Activated T-cell treated with anti-CD3 and anti-CD28 coated beads, Interleukin-2, amount 50 U/mL, for 72 hours (primary cell): ENCODE measurements at places on chromosomes 4 and X. TPM values are rescaled to one million over a fixed set of nuclear protein-coding genes. Genes with fewer than 3 reads are reported as not detected.

The ADAMTS3 gene
- not detected for total RNA-seq

DNA sequence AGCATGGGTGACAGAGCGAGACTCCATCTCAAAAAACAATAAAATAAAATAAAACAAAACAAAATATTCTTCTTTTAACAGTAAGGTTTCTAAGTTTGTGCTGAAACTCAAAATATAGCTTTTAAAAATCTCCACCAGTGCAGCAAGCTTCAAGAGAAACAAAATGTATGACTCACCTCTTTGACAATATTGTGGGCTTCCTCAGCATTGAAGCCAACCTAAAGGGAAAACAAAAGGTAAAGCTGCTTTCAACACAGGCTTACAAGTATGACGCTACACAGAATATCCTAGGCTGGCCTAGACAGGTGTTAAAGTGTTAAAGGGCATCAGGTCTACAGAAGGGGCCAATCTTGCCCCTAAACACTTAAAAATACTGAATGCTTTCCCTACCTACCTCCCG, 1.2 kb downstream of the DYNLT3 start:
- H3K27ac ChIP-seq = peak overlapping the region; percentile 95
- peaks cover 5% of the 10 kb centered on the region for H3K27me3 ChIP-seq
- DNase-seq = no peak
- H3K4me3 ChIP-seq = peak overlapping the region; percentile 90
- no peaks in the 10 kb centered on the region for H3K36me3 ChIP-seq
- H3K4me1 ChIP-seq = peaks cover 20% of the 10 kb centered on the region

GRCh38 chr4:1767770-1768366, 25.2 kb upstream of the FGFR3 start:
- H3K36me3 ChIP-seq = no peaks in the 10 kb centered on the region
- no peaks in the 10 kb centered on the region for H3K27me3 ChIP-seq
- peak overlapping the region; percentile 52 for H3K4me3 ChIP-seq
- no peak overlapping the region for H3K27ac ChIP-seq

- DNase-seq = no peak
- H3K4me1 ChIP-seq = no peaks in the 10 kb centered on the region
- H3K4me3 ChIP-seq = no peak overlapping the region
- no peak overlapping the region for H3K27ac ChIP-seq
- H3K36me3 ChIP-seq = peaks cover 5% of the 10 kb centered on the region
- peaks cover 16% of the 10 kb centered on the region for H3K27me3 ChIP-seq
Observed at GRCh38 chrX:73525928-73526690, 36.9 kb upstream of the CHIC1 start.

The COL25A1 gene
- 0.05 TPM for total RNA-seq

The NPFFR2 gene
- not detected for total RNA-seq

The PABPC4L gene
- not detected for total RNA-seq

DNA sequence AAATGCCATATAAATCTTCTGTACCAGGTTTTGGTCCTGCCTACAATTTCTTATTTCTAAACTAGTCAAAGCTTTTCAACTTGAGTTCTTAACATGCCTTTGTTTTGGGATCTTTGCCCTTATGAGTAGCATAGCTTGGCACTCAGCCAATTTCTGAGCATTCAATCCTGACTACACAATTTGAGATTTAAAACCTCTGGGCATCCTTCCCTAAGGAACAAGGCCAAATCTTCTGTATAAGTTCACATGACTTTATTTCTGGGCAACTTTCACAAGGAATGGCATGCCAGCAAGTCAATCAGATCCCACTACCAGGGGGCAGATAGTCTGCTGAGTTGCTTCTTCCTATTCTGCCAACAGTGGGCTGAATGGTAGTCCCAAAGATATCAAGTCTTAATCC, 254.2 kb downstream of the ADAMTS3 start:
- H3K4me3 ChIP-seq = no peak overlapping the region
- peaks cover 13% of the 10 kb centered on the region for H3K4me1 ChIP-seq
- no peak overlapping the region for H3K27ac ChIP-seq
- no peak for DNase-seq
- H3K36me3 ChIP-seq = no peaks in the 10 kb centered on the region

DNA sequence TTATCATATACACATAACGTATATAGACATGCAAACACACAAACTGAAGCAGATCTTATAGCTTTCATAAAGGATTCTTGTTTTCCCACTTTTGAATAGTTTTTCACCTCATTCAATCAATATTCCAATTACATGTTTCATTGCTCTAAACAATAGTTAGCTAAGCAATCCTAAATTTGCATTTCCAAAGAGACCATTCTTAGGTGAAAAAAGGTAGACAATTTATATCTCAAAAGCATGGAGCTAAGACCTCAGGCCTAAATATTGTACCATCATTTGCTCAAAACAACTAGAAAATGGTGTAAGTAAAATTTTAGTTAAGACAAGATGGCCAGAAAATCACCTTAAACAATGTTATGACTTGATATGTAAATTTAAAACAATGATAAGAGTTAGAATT, 1148.5 kb upstream of the DIAPH2 start:
- no peaks in the 10 kb centered on the region for H3K4me1 ChIP-seq
- H3K27me3 ChIP-seq = no peaks in the 10 kb centered on the region
- DNase-seq = no peak
- H3K27ac ChIP-seq = no peak overlapping the region
- no peak overlapping the region for H3K4me3 ChIP-seq

GRCh38 chr4:84338367-84338766, 160.7 kb downstream of the NKX6-1 start:
- peaks cover 2% of the 10 kb centered on the region for H3K36me3 ChIP-seq
- DNase-seq = no peak
- H3K27me3 ChIP-seq = no peaks in the 10 kb centered on the region
- H3K27ac ChIP-seq = no peak overlapping the region
- no peaks in the 10 kb centered on the region for H3K4me1 ChIP-seq
- no peak overlapping the region for H3K4me3 ChIP-seq

DNA sequence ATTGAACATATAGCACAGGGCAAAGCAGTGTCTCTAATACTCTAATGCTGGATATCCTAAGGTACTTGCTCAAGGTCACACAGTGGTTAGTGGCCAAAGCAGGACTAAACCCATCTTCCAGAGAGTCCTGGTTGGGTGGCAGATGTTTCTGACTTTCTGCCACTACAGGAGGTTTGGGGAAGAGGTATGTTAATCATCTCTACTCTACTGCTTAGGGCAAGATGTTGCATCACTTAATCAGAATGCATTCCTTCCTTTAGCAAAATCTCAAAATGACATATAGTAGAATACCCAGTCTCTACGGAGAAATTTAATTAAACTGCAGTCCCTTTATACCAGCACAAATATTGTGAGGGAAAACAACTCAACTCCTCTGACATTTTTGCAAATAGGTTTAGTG, 190.7 kb upstream of the FAM241A start:
- no peaks in the 10 kb centered on the region for H3K4me1 ChIP-seq
- H3K4me3 ChIP-seq = no peak overlapping the region
- no peaks in the 10 kb centered on the region for H3K36me3 ChIP-seq
- no peak for DNase-seq
- H3K27ac ChIP-seq = no peak overlapping the region
- no peaks in the 10 kb centered on the region for H3K27me3 ChIP-seq

DNA sequence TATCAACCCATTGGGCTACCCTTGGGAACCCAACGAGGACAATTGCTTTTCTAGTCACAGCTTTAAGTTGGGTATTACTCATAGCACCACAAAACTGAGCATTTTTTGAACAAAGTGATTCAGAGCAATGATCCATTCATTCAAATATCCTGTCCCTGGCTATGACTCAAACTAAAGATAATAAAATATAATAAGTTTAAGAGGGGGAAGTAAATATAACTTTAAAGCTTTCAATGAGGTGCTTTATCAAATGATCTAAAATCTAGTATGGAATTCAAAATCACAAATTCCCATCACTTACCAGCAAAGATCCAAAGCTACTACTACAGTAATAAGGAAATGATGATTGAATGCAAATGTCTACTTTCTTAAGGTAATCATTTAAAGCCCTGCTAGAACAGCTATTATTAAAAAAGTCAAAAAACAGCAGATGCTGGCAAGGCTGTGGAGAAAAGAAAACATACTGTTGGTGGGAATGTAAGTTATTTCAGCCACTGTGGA, 39.8 kb upstream of the S100G start:
- H3K27ac ChIP-seq = no peak overlapping the region
- H3K36me3 ChIP-seq = no peaks in the 10 kb centered on the region
- no peaks in the 10 kb centered on the region for H3K27me3 ChIP-seq
- no peak for DNase-seq
- no peak overlapping the region for H3K4me3 ChIP-seq
- H3K4me1 ChIP-seq = peaks cover 5% of the 10 kb centered on the region

DNA sequence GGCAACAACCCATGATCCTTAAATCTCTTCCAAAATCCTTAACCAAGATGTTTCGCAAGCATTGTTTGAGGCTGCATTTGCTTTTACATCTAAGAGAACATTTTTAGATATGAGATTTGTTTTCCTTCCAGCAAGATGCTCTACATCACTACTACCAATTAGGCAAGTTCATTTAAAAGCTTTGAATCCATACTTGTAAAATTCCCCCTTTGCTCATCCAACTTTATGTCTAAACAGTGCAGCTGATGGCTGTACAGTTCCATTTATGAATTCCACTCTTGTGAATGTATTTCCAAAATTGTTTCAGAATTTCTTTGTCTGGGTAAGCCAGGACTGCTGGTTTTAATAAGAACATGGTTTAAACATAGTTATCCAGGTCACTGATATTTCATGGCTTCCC, 31.5 kb downstream of the RAI2 start:
- H3K27me3 ChIP-seq = peaks cover 33% of the 10 kb centered on the region
- no peak overlapping the region for H3K27ac ChIP-seq
- DNase-seq = no peak
- H3K36me3 ChIP-seq = no peaks in the 10 kb centered on the region
- H3K4me3 ChIP-seq = no peak overlapping the region

GRCh38 chr4:119638359-119638758, 9.8 kb upstream of the PDE5A start:
- H3K4me1 ChIP-seq = no peaks in the 10 kb centered on the region
- DNase-seq = no peak
- H3K4me3 ChIP-seq = no peak overlapping the region
- H3K27ac ChIP-seq = no peak overlapping the region
- no peaks in the 10 kb centered on the region for H3K36me3 ChIP-seq
- peaks cover 7% of the 10 kb centered on the region for H3K27me3 ChIP-seq

The GRID2 gene
- not detected for total RNA-seq

The ADAM29 gene
- not detected for total RNA-seq

DNA sequence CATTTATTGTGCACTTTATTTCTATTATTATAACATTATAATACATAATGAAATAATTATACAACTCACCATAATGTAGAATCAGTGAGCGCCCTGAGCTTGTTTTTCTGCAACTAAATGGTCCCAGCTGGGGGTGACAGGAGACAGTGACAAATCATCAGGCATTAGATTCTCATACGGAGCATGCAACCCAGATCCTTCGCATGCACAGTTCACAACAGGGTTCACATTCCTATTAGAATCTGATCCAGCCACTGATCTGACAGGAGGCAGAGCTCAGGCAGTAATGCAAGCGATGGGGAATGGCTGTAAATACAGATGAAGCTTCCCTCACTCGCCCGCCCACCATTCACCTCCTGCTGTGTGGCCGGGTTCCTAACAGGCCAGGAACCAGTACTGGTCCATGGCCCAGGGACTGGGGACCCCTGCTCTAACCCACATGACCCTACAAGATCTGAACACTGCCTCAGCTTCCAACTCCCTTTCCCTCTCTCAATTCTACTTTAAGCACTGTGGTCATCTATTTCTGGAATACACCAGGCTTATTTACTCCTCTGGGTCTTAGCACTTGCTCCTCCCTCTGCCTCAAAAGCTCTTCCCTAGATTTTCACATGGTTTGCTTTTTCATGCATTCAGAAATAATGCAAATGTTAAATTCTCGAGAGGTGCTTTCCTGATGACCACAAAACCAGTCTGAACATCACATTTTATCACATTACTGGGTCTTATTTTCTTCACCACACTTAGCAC, 166.8 kb upstream of the HCCS start:
- no peaks in the 10 kb centered on the region for H3K36me3 ChIP-seq
- no peak for DNase-seq
- no peaks in the 10 kb centered on the region for H3K27me3 ChIP-seq
- no peaks in the 10 kb centered on the region for H3K4me1 ChIP-seq
- no peak overlapping the region for H3K4me3 ChIP-seq

DNA sequence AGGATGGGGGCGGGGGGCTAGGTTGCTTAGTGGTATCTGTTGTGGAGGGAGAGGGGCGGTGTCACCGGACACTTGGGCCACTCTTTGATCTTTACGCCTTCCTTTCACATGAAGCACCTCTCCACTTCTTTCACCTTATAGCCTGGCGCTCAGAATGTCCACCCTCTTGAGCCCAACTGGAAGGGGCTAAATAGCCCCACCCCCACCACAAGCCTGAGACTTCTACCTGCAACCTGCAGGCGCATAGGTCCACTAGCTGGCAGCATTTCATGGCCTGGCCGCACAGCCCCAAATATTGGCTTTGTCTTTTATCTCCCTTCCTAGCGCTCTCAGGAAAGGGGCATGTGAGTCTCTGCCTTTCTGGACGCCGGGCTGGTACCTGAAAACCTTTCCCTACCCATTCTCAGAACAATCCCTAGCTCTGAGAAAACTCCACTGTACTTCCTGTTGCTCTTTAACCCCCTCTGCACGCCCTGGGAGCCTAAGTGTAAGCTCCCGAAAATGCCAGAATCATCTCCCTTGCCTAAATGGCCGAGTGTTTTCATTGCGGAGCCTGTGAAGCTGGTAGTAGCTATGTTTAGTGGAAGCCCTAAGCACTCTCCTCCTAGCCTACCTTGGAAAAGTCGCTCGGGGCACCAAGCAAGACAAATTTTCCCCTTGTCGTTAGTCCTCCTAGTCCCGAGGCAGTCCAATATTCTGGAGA, 1.2 kb upstream of the TRPC5 start:
- DNase-seq = no peak
- H3K27ac ChIP-seq = no peak overlapping the region
- H3K4me1 ChIP-seq = no peaks in the 10 kb centered on the region
- no peak overlapping the region for H3K4me3 ChIP-seq
- no peaks in the 10 kb centered on the region for H3K36me3 ChIP-seq

The GPR34 gene
- 0.58 TPM for total RNA-seq

DNA sequence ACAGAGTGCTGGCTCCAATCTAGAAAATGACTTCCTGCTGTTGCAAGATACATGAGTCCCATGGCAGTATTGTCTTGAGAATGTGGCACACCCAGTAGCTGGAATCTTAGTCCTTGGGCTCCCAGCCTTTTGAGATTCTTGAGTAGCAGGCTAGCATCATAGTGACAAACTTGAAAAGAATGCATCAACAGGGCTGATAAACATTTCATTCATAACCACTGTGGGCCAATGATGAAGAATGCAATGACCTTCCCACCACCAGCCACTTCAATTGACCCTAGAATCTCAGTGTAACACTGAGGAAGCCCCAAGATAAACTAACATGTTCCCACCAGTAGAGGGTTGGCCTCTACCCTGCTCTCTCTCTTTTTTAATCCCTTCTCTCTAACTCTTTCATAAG, 329.3 kb downstream of the GBA3 start:
- no peaks in the 10 kb centered on the region for H3K36me3 ChIP-seq
- no peak overlapping the region for H3K4me3 ChIP-seq
- no peak for DNase-seq
- H3K27me3 ChIP-seq = no peaks in the 10 kb centered on the region
- H3K4me1 ChIP-seq = no peaks in the 10 kb centered on the region

The BRS3 gene
- total RNA-seq = not detected
